Cardiac septum (tissue), 1 donor: ENCODE measurements at places on chromosomes 4 and X. TPM values are rescaled to one million over a fixed set of nuclear protein-coding genes. Genes with fewer than 3 reads are reported as not detected.

The EXOC1 gene
- total RNA-seq, result 26.6 TPM

The LRRC66 gene
- total RNA-seq, result 0.86 TPM

The ARHGAP6 gene
- total RNA-seq, result 4.8 TPM

The STAP1 gene
- total RNA-seq, result not detected

The KIT gene
- total RNA-seq, result 2.3 TPM

The LGI2 gene
- total RNA-seq, result 5.0 TPM

The ZNF674 gene
- 2.0 TPM for total RNA-seq

The GPR143 gene
- not detected for total RNA-seq

The NIPAL1 gene
- total RNA-seq, result 0.43 TPM

The SLC16A2 gene
- total RNA-seq, result 8.2 TPM

The ASMT gene
- not detected for total RNA-seq

The CT55 gene
- not detected for total RNA-seq

The MRFAP1 gene
- 262 TPM for total RNA-seq

The SAGE1 gene
- not detected for total RNA-seq

The NHS gene
- total RNA-seq, result 2.6 TPM

The JCHAIN gene
- total RNA-seq, result 1.5 TPM

The ARHGAP36 gene
- total RNA-seq, result 0.24 TPM

The CXXC4 gene
- 2.5 TPM for total RNA-seq

The SNCA gene
- total RNA-seq, result 33.6 TPM

The CXCL11 gene
- 0.32 TPM for total RNA-seq

The TCEAL8 gene
- total RNA-seq, result 51.6 TPM

The RPA4 gene
- total RNA-seq, result 0.48 TPM

The PQBP1 gene
- total RNA-seq, result 42.2 TPM

The EDA gene
- total RNA-seq, result 5.9 TPM

The PNCK gene
- total RNA-seq, result 7.6 TPM

The MAB21L2 gene
- total RNA-seq, result 0.19 TPM

The DDIT4L gene
- 1.4 TPM for total RNA-seq

The FAM9C gene
- not detected for total RNA-seq

The PALLD gene
- 705 TPM for total RNA-seq

The PPEF1 gene
- 0.19 TPM for total RNA-seq

The MAGEA2 gene
- total RNA-seq, result not detected

The ARR3 gene
- total RNA-seq, result not detected

The OPRPN gene
- not detected for total RNA-seq

The TCEAL6 gene
- not detected for total RNA-seq

The CFAP99 gene
- not detected for total RNA-seq

The SMIM31 gene
- total RNA-seq, result not detected

The GSX2 gene
- total RNA-seq, result not detected

The ADAM29 gene
- total RNA-seq, result not detected

The GYPE gene
- total RNA-seq, result 0.32 TPM

The FGFBP2 gene
- 2.6 TPM for total RNA-seq

The RFC1 gene
- total RNA-seq, result 22.3 TPM
